GM23248 (cell line): ENCODE measurements at places on chromosomes 2 and 18. TPM values are rescaled to one million over a fixed set of nuclear protein-coding genes. Genes with fewer than 3 reads are reported as not detected.
A peak's percentile ranks its signal among the peaks of the same experiment; 100 is the strongest.

DNA sequence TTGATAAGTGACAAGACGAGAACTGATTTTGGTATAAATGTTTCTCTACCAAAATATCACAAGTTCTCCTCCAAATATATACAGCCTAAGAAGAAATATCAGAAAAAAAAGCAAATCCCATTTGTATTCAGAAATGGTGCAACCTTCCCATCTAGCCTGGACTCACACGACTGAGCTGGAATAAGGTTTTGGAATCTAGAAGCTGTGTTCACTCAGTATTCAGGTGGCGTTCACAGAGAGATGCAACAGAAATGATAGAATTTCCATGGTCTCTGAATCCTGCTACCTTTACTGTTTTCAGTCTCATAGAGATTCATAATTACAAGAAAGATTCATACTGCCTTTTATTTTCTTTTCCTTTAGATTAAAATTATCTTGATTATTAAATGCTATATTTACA, 347.2 kb upstream of the TRIB2 start:
- DNase-seq = no peak

- DNase-seq = no peak
Measured at GRCh38 chr2:193517615-193518014, 1322.9 kb upstream of the TMEFF2 start.

- DNase-seq = peak; percentile 46
Measured at GRCh38 chr18:64409511-64409910, 260.6 kb upstream of the LINC00305 start.

DNA sequence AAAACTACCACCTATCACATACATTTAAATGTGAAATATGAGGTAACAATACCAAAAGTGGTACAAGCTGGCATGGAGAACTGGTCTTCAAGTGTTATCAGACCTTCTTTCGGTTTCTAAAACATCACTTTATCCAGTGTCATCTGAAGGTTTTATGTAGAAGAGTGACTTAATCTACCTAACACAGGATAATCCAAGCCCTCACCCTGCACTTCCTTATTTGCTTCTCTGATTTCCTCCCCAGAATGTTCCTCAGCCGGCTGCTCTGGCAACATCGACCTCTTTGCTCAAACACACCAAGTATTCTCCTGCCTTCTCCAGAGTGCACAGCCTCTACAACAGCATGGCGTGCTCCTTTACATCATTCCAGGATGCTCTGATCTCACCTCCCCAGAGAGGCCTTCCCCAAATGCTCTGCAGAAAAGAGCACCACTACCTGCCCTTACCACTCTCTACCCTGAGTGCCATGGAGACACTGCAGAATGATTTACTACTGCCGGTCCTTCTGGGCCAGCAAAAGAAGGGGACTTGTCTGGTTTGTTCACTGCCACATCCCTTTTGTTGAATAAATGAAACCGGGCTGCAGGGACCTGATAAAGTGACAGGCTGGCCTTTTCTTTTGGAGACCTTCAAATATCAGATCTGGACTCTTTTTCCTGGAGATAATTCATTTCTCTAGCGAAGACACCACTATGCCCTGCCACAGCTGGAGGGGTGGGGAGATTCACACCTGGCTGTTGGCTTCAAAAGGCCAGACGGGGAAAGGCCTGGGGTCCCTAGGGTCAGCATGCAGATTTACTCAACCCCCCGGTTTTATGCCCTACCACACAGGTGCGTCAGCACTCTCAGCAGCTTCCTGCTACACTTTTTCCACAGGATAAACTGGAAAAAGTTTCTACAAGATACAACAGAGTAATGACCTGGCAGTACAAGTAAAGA, 42.0 kb downstream of the TTR start:
- DNase-seq = no peak

DNA sequence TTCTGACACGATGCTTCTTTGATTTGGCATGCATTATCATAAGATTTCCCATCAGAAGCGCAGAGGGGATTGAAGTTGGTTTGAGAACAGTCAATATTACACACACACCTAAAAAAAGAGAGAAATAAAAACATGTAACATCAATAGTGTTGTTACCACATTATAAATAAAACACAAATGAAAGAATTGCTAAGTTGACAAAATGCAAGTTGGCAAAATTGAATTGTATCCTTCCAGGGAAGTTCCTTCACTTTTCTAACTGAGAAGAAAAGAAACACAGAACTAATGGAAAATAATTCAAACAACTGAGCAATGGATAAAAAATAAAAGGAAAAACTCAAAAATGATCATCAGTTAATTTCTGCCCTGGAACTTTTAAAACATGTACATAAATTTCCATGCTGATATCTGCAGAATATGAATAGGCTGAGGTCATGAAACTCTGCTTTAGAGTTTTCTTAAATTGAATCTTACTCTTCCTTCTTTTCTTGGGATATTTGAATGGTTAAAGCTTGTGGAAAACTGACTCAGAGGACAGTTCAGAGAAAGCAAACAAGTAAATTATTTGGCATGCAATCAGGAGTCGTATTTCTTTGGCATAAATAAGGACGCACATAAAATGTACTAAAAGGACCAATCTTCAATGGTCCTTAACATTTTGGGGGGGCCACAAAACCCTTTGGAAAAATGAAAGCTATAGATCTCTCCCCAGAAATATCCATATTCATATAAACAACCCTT, 152.4 kb upstream of the CAVIN2 start:
- no peak for DNase-seq

DNA sequence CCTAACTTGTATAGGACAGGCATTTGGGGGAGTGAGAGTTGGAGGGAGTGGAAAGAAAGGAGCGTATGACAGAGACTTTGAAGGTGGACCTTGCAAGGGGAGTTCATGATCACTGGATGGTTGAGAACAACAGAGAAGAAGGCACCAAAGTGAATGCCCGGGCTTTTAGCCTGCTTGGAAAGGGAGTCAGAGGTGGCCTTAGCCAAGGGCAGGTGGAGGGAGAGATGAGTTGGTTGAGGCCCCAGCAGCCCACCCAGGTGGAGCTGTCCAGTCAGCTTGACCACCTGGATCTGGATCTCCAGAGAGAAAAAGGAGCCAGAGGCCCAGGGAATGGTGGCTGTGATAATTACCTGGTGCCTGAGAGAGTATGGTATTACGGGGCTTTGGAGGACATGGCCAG, 73.6 kb downstream of the COA5 start:
- no peak for DNase-seq

DNA sequence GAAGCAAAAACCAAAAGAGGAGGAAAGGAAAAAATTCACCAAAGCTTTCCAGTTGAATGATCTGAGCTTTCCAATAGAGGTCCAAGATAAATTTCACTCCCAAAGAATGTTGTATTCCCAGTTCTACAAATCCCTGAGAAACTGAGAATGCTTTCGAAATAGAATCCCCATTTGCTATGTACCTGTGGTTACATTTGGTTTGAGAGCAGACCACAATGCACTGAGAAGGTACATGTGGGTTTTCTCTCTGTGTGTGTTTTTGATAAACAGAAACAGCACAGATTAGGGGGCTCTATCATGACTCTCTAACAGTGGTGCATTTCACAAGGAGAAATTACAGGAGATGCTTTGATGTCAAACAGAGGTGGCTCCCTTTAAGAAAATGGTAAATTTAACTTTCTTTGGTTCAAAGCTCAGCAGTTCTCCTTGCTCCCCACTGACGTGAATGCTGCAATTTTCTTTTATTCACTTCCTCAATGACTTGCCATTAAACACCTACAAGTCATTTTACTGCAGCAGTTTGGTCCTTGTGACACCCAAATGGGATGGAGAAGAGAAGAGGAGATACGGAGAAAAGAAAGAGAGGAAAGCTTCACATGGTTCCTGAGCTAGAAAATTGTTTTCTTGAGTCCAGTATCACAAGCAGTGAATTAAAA, 108.7 kb downstream of the EPHA4 start:
- no peak for DNase-seq

GRCh38 chr2:12057436-12058166, 311.2 kb downstream of the LPIN1 start:
- DNase-seq = no peak

DNA sequence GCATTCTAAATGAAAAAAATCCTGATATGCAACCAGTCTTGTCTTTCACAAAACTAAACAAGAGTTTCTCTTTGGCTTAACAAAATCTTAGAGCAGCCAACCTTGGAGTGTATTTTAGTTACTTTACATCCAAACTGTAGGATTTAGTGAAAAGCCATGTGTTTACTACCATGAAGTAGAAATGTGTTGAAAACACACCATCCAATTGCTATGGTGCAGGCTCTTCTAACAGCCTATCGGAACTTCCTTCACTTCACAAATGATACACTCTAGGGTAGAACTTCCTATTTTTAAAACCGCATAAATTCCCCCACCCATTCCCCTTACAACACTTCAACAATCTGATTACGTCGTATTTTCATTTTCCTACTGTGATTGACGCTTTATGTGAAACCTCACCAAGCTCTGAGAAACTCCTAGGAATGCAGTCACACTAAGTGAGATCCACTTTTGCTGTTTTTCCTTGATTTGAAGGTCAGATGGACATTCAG, 74.4 kb upstream of the MAP4K4 start:
- DNase-seq = no peak

REG3G gene
- not detected in 2 replicates for total RNA-seq

MATN3 gene
- total RNA-seq = 0.25 and 0.54 TPM in 2 replicates
